ENCODE measurements at places on chromosomes 3 and 15.

DNA sequence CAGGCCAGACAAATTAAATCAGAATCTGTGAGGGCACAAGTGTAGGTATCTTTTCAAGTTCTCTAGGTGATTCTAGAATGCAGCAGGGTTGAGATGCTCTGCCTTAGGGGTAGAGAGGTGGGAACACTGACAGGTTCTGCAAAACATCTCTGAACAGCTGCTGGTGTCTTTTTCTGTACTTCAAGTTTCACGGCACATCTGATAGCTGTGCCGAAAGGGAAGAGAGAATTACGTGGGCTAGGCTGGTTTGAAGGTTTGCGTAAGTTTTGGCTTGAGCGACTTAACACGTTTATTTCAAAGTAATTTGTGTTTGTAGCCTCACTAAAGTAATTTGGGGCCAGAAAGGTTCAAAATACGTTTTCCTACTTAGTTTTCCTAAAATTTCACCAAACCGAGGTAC lies 22.5 kb downstream of the PXK start:
- H3K36me3 ChIP-seq, result no peaks in the 10 kb centered on the region
- no peaks in the 10 kb centered on the region for H3K27me3 ChIP-seq
- no peak for DNase-seq
- no peak overlapping the region for H3K4me3 ChIP-seq

- no peaks in the 10 kb centered on the region for H3K27me3 ChIP-seq
- no peaks in the 10 kb centered on the region for H3K36me3 ChIP-seq
- no peaks in the 10 kb centered on the region for H3K4me1 ChIP-seq
- no peak overlapping the region for H3K4me3 ChIP-seq
- no peak for DNase-seq
Observed at GRCh38 chr15:46460431-46461094, 825.7 kb downstream of the SQOR start.

DNA sequence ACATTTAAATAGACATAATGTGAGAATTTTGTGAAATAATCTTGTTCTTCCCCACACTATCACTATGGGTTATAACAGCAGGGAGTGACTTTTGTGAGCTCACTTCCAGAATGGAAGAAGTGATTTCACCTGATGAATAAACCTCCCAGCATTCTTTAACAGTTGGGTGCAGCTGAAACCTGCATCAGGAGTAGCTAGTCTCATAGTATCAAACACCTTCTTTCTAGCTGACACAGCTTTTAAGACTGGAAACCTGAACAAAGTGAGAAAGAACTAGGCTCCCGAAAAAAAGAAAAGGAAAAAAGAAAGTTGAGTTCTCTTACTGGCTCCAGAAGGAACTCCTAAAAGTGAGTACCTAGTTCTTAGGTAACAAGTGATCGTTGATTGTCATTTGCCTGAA lies 61.1 kb upstream of the UNC13C start:
- H3K36me3 ChIP-seq, result no peaks in the 10 kb centered on the region
- no peak overlapping the region for H3K27ac ChIP-seq
- DNase-seq, result no peak
- no peaks in the 10 kb centered on the region for H3K4me1 ChIP-seq
- no peak overlapping the region for H3K4me3 ChIP-seq

DNA sequence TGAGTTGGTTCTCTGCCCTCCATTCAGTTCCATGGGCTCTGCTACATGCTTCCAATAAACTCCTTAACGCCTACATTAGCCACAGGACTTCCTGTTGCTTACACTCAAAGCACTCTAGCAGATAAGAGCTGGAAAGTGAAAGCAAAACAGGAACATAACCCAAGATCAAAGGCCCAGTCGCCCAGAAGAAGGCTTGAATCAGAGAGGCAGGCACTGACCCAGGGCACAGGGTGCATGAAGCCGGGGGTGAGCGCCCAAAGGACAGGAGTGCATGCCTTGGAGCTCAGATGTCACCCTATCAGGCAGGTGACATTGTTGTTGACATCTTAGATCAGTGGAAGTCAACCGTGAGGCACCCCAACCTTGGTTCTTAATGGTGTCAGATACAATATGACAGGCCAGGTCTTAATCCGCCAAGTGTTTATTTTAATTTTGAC lies 235.1 kb downstream of the UACA start:
- no peak overlapping the region for H3K4me3 ChIP-seq
- H3K36me3 ChIP-seq, result no peaks in the 10 kb centered on the region
- peak; percentile 42 for DNase-seq
- no peaks in the 10 kb centered on the region for H3K27me3 ChIP-seq

GRCh38 chr3:122067214-122067550 lies 12.0 kb downstream of the CD86 start:
- no peak for DNase-seq
- H3K4me3 ChIP-seq, result no peak overlapping the region
- H3K4me1 ChIP-seq, result no peaks in the 10 kb centered on the region
- H3K36me3 ChIP-seq, result no peaks in the 10 kb centered on the region
